ENCODE measurements at places on chromosomes 16 and 17.

- DNase-seq, result peak; percentile 100
Measured at GRCh38 chr16:30657866-30658730, at the start of gene FBRS. Gene FBRS (plus strand): TSS chr16:30658431. CDS start chr16:30659519, 1,088 bp downstream.

DNA sequence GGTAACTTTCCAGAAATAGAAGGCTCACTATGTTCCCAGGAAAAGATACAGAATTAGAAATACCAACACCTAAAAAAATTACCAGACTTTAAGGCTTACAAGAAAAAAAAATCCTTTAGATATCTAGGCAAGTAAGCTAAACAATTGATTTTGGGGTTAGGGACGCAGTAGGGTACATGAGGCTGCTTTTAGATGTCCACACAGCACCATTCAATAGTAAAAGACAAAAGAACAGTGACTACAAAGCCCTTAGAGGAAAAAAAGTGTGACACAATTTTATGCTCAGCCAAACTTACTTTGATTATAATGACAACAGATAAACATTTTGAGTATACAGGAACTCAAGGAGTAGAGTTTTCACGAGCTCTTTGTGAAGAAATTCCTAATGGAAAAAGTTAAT lies 29.9 kb downstream of the METTL16 start:
- DNase-seq, result no peak

DNA sequence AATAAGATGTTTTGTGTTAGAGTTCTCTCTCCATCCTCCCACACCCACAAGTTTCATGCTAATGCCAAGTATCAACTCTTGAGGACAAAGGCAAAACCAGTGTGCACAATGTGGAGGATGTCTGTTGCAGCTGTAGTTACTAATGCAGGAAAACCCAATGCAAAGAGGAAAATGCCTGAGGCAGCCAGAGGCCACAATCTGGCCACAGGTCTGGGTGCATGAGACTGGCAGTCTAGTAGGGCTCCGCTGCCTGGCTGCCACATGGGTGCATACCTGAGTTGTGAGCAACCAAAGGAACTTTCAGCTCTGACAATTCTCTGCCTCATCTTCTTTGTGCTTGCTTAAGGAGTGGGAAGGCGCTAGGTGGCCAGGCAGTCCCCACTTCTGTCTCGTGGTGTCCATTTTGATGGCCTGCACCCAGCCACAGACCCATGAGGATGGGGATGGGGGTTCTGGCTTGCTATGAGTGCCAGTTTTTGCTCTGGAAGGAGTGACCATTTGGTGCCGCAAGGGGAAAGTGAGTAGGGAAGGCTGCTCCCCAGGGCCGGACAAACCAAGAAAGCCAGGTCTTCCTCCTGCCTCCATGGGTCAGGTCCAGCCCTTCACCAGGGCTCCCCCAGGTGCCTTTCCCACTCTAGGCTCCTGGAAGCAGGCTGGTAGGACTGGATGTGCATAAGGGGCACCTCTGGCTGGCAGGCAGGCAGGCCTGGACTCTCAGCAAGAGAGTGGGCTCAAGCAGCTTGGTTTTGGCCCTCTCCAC lies 4.2 kb upstream of the GFOD2 start:
- no peak for DNase-seq

GRCh38 chr17:78889531-78889930 lies 13.5 kb downstream of the CEP295NL start:
- no peak for DNase-seq

DNA sequence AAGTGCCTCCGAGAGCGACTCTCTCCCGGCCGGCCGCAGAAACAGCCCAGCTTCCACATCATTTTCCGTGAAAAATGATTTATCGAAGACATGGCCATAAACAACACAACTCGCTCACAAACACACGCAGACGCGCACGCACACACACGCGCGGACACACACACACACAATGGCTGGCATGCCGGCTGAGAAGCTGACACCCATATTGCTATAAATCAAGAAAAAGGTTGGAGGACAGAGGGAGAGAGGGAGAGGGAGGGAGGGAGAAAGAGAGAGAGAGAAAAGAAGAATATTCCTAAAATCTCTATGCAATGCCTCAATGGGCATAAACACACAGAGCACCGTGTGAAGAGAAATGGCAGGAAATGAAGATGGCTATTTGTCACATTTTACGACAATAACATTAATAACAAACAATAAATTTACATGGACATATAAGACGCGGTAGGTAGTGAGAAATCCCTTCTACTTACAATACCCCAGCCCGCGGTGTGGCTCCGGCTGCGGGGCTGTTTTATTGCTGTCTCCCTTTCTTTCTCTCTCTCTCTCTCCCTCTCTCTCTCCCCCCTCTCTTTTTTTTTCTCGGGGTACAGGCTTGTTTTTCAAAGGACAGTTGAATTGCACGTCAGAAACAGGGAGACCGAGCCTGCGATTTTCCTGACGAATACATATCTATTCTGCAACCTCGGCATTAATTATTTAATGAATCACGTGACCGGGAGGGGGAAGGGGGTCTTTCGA lies 9.5 kb downstream of the HOXB4 start:
- no peak for DNase-seq

GRCh38 chr16:22634954-22635353 lies 124.3 kb downstream of the NPIPB5 start:
- DNase-seq, result no peak

- DNase-seq, result no peak
Measured at GRCh38 chr17:43961954-43962353, 8.2 kb upstream of the PYY start.

DNA sequence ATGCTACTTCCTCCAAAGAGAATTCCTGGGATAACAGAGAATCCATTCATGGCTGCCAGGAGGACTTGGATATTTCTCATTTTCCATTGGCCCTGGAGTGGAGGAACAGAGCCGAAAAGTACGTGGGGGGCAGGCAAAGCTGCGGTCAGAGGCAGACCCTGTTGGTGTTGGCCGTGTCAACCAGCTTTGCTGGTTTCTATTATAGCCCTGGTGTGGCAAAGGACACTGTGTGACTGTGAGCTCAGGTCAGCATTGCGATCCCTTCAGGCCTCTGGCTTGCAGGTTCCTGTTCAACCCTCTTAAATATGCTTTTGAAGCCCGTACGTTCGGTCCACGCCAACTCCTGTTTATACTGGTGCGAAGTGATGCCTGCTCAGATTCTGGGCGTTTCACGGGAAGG lies 596.2 kb downstream of the MAF start:
- DNase-seq, result no peak

GRCh38 chr17:44183024-44183423 lies 3.7 kb upstream of the TMUB2 start:
- no peak for DNase-seq

GRCh38 chr17:49574945-49575678 lies 559 bp upstream of the NXPH3 start:
- DNase-seq, result no peak

DNA sequence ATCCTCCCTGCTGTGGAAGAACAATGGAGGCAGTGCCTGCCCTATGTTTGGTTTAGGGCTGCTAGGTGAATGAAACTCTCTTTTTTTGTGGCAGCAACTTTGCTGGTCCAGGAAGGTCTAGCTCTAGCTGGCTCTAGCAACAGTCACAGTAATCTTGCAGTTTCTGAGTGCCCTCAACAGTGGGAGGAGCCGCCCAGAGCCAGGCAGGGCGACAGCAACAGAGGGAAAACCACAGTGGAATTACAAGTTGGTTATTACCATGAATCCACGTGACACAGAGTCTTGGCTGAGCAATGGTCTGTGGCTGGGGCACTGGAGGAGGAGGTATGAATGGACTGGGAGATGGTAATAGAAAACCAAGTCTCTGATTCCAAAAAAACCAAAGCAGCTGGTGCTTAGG lies 10.3 kb downstream of the HSPB9 start:
- DNase-seq, result no peak

GRCh38 chr17:38702916-38703741 lies 1.9 kb upstream of the MLLT6 start:
- no peak for DNase-seq

GRCh38 chr16:67552476-67552875 lies 9.8 kb upstream of the CTCF start:
- DNase-seq, result no peak

DNA sequence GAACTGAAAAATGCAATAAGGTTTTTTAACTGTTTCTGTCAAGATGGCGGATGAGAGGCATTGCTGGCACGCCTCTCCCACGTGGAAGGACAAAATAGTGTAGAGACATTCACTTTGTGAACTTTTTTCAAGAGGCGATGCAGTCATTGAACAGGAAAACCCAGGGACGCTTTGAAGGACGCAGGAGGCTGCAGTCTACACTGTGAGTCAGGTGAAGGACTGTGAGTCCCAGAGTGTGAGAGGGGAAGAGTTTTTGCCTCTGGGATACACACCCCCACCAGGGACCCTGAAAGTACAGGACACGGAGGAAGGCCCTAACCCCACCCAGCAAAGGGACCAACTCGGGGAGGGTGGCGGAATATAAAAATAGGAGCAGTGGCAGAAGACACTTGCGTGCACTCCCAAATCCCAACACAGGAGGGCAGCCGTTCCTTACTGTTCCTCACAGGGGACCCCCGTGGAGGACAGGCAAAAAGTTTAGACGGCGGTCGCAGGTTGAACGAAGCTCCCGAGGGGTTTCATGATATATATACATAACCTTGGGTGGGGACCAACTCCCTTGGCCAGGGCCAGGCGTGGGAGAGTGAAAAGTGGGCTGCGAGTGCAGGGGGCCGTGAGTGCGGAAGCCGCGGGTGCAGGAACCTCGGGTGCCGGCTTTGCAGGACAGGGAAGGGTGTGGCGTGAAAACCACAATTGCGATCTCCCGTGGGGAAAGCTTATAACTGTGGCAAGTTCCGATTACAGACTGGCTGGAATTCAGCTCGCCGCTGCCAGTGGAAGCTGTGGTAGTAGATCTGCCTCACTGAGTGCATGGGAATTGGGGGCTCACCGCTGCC lies 82.0 kb upstream of the ALOX12 start:
- DNase-seq, result peak; percentile 38

DNA sequence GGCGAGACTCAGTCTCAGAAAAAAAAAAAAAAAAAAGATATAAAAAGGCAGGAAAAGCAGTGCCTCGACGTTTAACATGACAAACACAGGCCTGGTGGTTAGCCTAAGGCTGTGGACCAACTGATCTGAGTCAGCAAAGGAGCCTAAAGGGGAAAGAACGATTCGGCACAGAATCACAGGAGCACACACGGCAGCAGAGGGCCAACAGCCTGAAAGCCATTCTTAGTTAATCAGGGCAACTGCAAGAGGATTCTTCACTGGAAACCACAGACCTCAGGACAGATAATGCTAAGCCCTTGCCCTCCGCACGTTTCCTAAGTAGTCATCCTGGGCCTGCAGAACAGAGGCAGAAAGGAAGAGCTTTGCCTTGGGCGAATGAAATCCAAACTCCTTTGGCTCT lies 14.7 kb downstream of the TMEM11 start:
- DNase-seq, result no peak

DNA sequence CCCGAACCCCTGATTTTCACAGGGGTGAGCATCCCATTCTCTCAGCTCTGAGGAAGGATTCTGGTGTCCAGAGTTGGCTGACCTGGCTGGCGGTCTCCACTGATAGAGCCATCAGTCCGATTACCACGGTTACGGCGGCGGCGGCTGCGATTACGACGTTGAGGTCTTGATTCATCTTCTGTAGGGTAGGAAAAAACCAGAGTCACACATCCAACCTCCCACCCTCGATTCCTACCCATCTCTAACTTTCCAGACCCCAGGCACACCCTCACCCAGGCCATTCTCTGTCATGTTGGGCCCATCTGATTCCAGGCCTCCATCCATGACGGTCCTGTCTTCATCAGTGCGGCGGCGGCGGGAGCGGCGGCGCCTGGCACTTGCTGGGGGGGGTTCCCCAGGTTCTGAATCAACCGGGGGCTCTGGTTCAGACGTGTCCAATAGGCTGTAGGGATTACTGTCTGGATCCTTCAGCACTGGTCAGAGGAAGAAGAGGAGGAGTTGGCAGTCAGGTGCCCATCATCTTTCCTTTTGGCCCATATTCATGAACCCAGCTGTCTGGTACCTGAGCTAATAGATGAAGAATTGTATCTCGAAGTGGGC lies 2.6 kb upstream of the SOX15 start:
- no peak for DNase-seq

GRCh38 chr16:17377360-17378324 lies 93.1 kb downstream of the XYLT1 start:
- DNase-seq, result no peak

DNA sequence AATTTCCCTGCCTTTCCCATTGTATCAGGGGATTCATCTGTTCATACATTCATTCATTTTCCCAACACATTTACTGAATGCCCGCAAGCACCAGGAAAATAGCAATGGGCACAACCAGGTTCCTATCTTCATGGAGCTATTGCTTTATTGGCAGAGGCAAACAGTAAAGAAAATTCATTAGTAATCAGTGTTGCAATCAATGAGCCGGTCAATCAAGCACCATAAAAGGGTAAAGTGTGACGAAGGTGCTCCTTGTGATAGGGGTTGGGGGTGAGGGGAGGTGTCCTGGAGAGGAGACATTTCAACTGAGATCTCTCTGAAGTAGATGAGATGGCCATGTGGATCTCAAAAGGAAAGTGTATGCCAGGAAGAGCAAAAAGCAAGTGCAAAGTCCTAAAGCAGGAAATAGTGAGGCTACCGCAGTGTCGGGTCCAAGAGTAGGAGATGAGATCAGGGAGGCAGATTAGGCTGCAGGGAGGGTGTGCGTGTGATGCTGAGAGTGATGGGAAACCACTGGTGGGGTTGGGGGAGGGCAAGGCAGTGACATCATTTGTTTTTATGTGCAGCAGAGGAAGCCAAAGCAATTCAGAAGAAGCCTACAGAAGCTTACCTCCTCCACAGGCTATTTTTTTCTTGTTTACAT lies 28.4 kb downstream of the CDH13 start:
- DNase-seq, result peak; percentile 3

DNA sequence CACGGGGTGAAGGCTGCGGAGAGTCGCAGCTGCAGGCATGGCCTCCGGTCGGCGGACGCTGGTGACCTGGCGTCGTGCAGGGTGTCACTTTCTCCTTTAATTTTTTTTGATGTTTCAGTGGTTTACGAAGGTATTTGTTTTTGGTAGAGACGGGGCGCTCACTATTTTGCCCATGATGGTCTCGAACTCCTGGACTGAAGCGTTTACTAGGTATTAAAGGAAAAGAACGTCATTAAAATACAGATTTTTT lies 17.1 kb downstream of the ZNF213 start:
- DNase-seq, result no peak

DNA sequence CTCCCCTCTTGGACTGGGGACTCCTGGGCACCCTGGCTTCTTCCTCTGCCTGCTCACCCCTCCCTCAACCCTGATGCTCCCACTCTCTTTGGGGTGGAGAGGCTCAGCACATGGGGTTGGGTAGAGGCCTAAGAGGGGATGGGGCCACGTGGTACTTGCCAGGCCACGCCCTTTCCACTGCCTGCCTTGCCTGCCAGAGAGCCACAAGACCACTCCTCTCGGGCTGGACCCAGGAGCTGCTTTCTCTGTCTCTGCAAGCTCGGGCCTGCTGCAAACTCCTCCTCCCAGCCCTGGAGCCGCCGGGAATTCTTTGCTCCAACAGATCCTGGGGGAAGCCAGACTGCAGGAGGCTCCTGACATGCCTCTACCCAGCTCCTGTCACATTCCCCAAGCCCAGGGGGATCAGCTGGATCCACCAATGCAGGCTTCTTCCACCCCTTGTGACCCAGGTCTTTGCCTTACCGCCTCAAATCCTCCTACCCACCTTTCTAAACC lies 11.8 kb downstream of the DLX4 start:
- DNase-seq, result no peak

GRCh38 chr17:42354956-42355843 lies 33.0 kb downstream of the STAT3 start:
- no peak for DNase-seq

GRCh38 chr17:6521586-6521985 lies 34.8 kb downstream of the PITPNM3 start:
- DNase-seq, result no peak
